ENCODE measurements at places on chromosomes 4 and X.

DNA sequence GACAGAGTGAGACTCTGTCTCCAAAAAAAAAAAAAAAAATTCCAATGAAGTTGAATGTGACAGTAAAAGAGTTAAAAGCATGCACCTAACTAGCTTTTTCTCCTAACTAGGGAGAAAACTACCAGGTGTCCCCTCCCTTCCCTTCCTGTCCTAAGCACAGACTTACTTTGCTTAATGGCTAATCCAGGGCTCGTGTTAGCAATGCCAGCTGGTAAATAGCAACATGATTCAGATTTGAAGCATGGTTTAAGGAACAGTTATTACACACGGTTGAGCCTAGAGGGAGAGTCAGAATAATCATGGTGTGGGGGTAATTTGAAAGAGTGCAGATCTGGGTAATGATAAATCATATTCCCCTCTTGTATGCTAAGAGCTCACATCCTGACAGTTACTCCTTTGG lies 338.3 kb downstream of the STIM2 start:
- no peak for DNase-seq

DNA sequence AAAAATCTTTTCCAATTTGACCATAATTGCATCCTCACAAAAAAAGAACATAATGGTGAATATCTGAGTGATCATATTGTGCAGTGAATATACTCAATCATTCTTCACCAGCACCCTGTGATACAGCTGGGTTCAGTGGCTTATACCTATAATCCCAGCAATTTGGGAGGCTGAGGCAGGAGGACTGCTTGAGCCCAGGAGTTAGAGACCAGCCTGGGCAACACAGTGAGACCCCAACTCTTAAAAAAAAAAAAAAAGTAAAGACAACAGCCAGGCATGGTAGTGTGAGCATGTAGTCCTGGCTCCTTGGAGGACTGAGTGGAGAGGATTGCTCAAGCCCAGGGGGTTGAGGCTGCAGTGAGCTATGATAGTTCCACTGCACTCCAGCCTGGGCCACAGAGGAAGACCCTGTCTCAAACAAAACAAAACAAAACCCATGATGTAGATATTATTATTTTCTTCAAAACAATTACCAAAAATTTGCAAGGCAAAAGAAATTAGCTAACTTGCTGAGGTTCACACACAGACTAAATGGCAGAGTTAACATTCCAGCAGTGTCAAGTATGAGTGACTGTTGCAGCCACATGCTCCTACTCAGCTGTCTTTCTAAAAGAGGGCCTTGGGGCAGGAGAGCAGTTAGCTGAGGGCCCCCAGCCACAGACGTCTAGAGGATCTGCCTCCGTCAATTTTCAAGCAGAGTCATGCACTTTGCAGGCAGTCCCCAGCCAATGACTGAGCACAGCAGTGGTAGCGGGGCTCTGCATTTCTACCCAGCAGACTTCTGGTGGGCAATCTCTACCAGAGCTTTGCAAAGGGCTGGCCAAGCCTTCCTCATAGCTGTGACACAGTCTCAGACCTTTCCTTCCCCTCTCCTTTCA lies 33.4 kb downstream of the ADGRA3 start:
- DNase-seq, result no peak

GRCh38 chr4:172517391-172517790 lies 651.2 kb upstream of the GALNT7 start:
- no peak for DNase-seq

GRCh38 chrX:124274438-124275181 lies 57.9 kb upstream of the TEX13D start:
- no peak for DNase-seq

- DNase-seq, result peak; percentile 10
Measured at GRCh38 chr4:150089732-150090131, 11.5 kb downstream of the DCLK2 start.

- peak; percentile 12 for DNase-seq
Measured at GRCh38 chr4:133483600-133484246, 334.6 kb downstream of the PCDH10 start.

- peak; percentile 19 for DNase-seq
Measured at GRCh38 chrX:107849747-107850421, 24.2 kb downstream of the MID2 start.

GRCh38 chr4:72218953-72219352 lies 187.2 kb downstream of the NPFFR2 start:
- no peak for DNase-seq

DNA sequence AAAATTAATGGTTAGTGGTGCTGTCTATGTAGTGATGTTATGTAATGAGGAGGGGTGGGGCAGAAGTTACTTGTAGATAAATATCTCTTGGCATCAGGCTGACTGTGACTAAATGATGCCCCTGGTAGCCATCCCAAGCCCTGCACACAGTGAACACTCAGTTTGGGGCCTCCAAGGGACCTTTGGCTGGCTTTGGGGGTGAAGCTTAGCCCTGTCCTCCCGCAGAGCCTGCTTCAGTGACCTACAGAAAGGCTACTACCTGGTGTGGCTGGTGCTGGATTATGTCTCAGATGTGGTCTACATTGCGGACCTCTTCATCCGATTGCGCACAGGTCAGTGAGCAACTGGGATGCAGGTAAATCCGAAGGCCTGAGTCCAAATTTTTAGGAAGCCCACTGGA lies 7.8 kb downstream of the CNGA2 start:
- no peak for DNase-seq

DNA sequence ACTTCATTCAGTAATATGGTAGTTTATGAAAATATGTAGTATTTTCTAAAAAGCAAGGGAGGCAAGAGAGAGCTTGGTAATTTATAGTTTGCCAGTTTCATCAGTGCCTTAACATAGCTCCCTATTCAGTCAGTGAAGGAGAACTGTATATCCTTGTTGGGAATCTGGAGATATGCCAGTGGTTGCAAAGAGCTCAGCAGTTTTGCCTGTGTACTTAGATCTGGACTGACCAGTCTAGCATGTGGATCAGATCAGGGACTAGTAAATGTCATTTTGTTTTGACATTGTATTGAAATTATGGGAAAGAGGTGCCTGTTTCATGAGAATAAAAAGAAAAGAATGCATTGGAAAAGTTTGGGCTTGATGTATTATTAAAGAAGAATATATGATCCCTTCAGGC lies 88.6 kb downstream of the ZIC3 start:
- no peak for DNase-seq

- peak; percentile 0 for DNase-seq
Measured at GRCh38 chrX:33465137-33465536, 253.8 kb upstream of the DMD start.

GRCh38 chr4:135269125-135269890 lies 1067.7 kb upstream of the PABPC4L start:
- DNase-seq, result no peak

- peak; percentile 80 for DNase-seq
Measured at GRCh38 chrX:123087326-123087725, 96.8 kb upstream of the GRIA3 start.

GRCh38 chrX:10989386-10989785 lies 121.7 kb upstream of the HCCS start:
- no peak for DNase-seq

- DNase-seq, result no peak
Measured at GRCh38 chr4:12933760-12934221, 550.3 kb downstream of the RAB28 start.

- no peak for DNase-seq
Measured at GRCh38 chr4:62226082-62226481, 1026.0 kb downstream of the ADGRL3 start.

DNA sequence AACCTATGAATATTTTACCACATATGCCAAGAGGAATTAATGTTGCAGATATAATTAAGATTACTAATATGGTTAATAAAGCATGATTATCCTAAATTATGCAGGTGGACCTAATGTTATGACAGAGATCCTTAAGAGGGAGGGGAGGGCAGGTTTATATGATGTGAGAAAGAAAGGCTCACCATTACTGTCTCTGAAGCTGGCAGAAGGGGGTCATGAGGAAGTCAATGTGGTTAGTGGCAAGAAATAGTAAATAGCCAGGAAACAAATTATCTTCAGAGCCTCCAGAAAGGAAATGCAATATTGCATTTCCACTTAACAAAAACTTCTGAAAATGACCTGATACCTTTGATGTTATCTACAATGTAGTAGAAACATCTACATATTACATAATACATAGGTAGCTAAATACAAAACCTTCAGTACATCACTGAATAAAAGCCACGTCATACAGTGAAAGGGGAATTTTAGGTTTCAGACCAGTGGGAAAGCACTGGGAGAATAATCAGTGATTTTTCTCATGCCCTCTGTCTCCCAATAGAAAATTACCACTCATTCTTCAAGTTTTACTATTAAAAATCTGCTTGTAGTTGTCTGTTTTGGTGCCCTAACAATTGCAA lies 609.2 kb downstream of the SPOCK3 start:
- no peak for DNase-seq

GRCh38 chrX:118553042-118553710 lies 57.6 kb downstream of the DOCK11 start:
- DNase-seq, result no peak

DNA sequence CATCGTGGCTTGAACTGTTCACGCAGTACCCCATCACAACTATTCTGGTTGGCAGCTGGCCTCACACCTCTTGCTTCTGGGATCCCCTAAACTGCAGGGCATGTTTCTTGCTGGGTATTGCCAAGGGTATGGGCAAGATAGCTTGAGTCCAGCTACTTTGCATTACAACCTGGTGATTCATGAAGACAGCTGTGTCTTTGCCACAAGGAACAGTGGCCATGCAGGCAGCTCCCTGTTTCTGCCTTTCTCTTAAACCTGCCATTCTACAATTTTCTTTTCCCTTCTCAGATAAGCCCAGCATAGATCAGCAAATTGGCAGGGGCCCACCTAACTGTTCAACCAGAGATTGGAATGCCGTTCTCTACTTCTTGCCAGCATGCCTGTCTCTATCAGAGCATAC lies 42.8 kb downstream of the TENM3 start:
- peak; percentile 15 for DNase-seq

DNA sequence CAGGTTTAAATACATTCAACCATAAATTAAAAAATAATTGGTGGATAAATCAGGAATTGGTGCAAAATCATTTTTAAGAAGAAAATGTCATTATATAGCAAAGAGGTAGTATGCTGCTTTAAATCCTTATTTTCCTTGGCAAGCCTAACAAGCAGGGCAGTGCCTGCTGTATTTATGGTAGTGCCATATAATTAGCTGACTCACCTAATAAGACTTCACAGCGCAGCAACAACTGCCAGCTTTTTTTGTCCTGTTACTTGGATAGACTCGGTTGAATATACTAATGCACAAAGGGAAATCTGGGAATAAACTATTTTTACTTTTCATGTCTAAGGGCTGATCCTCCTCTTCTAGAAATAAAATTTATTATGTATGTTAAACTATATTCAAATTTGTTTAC lies 99.1 kb downstream of the SNCA start:
- peak; percentile 32 for DNase-seq

GRCh38 chrX:1045680-1046314 lies 166.7 kb downstream of the CRLF2 start:
- DNase-seq, result no peak

GRCh38 chrX:24231131-24231540 lies 81.6 kb downstream of the ZFX start:
- DNase-seq, result peak; percentile 93

DNA sequence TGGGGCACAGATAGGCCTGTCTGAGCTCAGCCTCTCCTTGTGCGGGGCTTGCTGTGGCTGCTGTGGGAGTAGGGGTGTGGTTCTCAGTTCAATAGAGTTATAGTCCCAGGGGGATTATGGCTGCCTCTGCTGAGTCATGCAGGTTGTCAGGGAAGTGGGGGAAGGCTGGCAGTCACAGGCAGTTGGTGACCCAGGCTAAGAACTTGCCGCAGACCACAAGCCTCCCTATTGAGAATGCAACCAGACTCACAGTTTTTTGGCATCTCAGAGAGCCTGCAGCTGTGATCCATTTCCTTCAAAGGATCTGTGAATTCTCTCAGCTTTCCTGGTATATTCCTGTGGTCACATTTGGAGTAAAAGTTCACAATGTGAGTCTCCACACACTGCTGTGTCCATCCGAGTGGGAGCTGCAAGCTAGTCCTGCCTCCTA lies 364.9 kb downstream of the ZNF674 start:
- peak; percentile 89 for DNase-seq

- DNase-seq, result no peak
Measured at GRCh38 chrX:6026429-6026828, 202.2 kb downstream of the NLGN4X start.

DNA sequence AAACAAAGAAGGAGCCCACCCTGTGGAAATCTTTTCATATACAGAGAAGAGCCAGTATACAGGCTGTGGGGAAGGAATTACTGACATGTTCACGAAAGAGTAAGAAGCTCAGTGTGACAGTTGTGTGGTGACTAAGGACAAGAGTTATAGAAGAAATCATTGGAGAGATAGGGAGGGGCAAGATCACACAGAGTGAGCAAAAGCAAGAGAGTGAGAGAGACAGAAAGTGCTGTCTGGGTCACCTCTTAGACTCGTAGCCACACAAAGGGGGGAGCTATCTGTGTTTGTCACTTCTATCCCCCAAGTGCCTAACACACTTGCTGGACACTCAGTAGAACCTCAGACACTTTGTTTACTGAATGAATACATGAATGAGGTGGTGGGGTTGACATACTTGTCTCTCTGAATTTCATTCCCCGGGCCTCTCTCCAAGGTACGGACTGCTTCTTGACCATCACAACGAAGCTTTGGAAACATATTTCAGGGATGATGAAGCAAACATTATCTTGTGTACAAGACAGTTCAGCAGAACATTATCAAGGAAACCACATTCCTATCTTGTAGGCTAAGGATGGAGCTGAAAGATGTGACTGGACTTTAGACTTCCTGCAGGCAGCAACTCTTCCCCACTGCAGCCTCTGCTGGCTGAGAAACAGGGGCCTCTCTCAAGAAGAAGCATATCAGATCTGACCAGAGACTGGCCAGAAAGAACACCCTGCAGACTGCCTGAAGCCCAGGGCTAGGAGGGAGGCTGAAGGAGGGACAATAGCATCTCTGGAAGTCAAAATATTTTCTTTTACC lies 168.2 kb downstream of the AMELX start:
- peak; percentile 55 for DNase-seq

- no peak for DNase-seq
Measured at GRCh38 chrX:119638725-119639471, 32.7 kb upstream of the NKRF start.

- DNase-seq, result no peak
Measured at GRCh38 chr4:68348577-68348976, 1.3 kb downstream of the YTHDC1 start.

DNA sequence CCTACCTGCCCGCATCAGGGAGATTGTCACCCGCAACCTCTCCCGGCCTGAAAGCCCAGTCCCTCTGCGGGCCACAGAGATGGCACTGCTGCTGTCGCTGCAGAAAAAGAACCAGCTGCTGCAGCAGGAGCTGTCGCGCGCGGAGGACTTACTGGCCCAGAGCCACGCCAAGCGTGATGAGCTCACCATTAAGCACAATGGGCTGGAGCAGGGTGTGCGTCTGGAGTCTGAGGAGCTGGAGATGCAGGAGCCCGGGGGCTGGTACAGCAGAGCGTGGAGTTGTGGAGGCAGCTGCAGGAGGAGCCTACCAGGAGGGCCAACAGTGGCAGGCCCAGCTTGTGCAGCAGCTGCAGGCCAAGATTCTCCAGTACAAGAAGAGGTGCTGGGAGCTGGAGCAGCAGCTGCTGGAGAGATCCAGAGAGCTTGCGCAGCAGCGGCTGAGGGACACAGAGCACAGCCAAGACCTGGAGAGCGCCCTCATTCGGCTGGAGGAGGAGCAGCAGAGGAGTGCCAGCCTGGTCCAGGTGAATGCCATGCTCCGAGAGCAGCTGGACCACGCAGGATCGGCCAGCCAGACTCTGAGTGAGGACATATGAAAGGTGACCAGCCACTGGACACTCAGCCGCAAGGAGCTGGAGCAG lies 11.3 kb downstream of the SMIM10L2A start:
- DNase-seq, result no peak
